ENCODE measurements at places on chromosomes 3 and 15. TPM values are rescaled to one million over a fixed set of nuclear protein-coding genes. Genes with fewer than 3 reads are reported as not detected.

Gene GUCA1C
- total RNA-seq = not detected

Gene ZNF385D
- not detected for total RNA-seq

Gene MLF1
- total RNA-seq = 1.6 TPM

Gene CHRM5
- not detected for total RNA-seq

Gene TNFSF10
- 65.6 TPM for total RNA-seq

Gene RHCG
- not detected for total RNA-seq

Gene GOLGA6A
- total RNA-seq = 0.20 TPM

Gene RTP4
- 8.8 TPM for total RNA-seq

Gene HIGD2B
- 0.39 TPM for total RNA-seq

Gene LRRC3B
- not detected for total RNA-seq

Gene NANOGP8
- total RNA-seq = not detected

Gene KLF15
- 0.67 TPM for total RNA-seq

Gene GOLGA6L9
- 3.9 TPM for total RNA-seq

Gene ARID3B
- 32.9 TPM for total RNA-seq

Gene TMEM202
- not detected for total RNA-seq

Gene UROC1
- total RNA-seq = not detected

Measured in CD4-positive, alpha-beta memory T cell (primary cell).